ENCODE measurements at places on chromosomes 4 and X.

DNA sequence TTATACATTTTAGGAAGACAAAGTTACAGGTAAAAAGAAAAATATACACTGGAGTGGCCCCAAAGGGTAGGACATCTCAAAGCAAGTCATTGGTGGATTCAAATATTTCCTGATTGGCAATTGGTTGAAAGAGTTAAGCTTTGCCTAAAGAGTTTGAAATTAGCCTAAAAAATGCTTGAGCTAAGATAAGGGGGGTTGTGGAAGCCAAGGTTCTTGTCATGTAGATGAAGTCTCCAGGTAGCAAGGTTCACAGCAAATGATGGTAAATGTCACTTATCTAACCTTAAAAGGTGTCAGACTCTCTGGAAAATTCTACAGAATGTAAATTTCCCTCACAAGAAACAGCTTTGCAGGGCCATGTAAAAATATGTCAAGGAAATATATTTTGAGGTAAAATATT, 596.7 kb downstream of the FAT4 start:
- no peak for DNase-seq

GRCh38 chrX:28311466-28311865, 275.8 kb upstream of the IL1RAPL1 start:
- no peak for DNase-seq

GRCh38 chr4:185587427-185588161, 52.3 kb upstream of the PDLIM3 start:
- DNase-seq, result peak; percentile 68

DNA sequence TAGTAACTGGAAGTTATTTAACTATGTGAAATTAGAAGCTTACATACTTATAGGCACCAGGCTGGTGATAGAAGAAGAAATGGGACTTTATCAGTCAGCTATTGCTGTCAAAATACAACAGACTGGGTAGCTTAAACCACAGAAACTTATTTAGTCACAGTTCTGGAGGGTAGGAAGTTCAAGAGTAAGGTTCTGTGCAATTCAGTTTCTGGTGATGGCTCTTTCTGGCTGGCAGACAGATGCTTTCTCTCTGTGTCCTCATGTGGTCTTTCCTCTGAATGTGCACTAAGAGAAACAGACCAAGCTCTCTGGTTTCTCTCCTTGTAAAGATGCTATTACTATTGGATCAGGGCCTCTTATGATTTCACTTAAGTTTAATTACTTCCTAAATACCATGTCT, 92.1 kb upstream of the ANKRD50 start:
- DNase-seq, result no peak

GRCh38 chrX:65745992-65746391, 78.5 kb downstream of the MSN start:
- DNase-seq, result no peak

GRCh38 chrX:13780868-13781427, 35.9 kb downstream of the GPM6B start:
- DNase-seq, result no peak

DNA sequence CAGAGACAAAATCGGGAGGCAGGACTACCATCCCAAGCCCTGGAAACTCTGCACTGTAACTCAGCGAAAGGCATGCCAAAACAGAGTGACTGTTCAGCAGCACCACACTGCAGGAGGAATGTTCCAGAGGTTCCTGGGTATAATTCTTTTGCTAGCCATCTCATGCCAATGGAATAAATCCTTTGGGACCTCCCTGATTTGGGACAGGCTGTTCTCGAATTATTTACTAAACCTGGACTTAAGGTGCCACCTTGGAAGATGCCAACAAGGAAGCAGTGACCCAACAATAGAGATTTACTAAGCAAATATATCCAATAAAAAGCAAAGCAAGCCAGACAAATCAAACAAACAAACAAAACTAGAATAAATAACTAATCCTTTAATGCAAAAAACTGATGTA, 9.3 kb downstream of the AADAT start:
- DNase-seq, result no peak

DNA sequence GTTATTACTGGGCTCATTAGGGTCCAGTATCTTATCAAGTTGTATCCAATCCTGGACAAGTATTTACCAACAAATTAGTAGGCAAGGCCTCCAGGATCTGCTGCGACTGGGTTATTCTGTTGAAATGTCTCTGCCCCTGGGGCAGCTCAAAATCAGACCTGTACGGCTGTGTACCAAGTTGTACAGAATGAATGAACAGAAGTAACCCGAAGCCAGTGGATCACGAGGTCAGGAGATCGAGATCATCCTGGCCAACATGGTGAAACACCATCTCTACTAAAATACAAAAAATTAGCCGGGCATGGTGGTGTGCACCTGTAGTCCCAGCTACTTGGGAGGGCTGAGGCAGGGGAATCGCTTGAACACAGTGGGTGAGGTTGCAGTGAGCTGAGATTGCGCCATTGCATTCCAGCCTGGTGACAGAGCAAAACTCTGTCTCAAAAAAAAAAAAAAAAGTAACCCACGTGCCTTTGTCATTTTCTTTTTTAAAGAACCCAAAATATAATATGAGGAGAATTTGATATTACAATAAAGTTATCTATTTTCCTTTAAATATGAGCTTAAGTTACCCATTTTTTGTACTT, 127.3 kb downstream of the CBR4 start:
- no peak for DNase-seq

DNA sequence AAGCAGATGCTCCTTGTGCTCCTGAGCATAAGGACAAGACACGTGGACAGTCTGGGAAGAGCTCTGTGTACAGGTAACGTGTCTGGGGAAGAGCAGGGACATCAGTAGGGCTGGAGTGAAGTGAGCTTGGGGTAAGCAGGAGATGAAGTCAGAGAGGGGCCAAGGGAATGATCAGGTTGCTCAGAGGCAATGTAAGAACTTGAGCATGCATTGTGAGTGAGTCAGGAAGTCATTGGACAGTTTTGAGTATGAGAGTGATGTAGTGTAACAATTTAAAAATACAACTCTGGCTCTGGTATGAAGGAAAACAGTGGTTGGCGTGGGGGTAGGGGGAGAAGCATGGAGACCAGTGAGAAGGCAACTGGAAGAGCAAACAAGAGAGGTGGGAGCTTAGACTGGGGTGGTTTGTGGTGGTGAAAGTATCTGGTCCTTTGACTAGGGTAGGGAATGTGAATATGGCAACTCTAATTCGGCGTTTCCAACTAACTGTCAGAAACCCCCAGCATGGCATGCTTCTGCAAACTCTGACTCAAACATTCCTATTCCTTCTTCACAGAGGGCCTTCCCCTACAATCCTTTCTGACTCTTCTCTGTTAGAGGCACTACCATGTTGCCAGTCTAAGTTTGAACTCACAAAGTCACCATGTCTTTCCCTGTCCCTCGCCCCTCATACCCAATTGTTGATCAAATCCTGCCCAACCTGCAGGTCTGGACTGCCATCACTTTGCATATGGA, 57.2 kb downstream of the STBD1 start:
- DNase-seq, result no peak
